ENCODE measurements at places on chromosomes 7 and 10.

- no peak overlapping the region for H3K4me3 ChIP-seq
- H3K4me1 ChIP-seq: peaks cover 35% of the 10 kb centered on the region
- no peak overlapping the region for H3K27ac ChIP-seq
- H3K27me3 ChIP-seq: no peaks in the 10 kb centered on the region
Measured at GRCh38 chr10:44971935-44972757, 6.5 kb downstream of the DEPP1 start.

GRCh38 chr7:140010194-140010895 lies 52.4 kb downstream of the PARP12 start:
- H3K4me3 ChIP-seq: no peak overlapping the region
- no peak overlapping the region for H3K27ac ChIP-seq
- no peaks in the 10 kb centered on the region for H3K36me3 ChIP-seq
- H3K4me1 ChIP-seq: no peaks in the 10 kb centered on the region
- no peaks in the 10 kb centered on the region for H3K27me3 ChIP-seq
- DNase-seq: no peak

DNA sequence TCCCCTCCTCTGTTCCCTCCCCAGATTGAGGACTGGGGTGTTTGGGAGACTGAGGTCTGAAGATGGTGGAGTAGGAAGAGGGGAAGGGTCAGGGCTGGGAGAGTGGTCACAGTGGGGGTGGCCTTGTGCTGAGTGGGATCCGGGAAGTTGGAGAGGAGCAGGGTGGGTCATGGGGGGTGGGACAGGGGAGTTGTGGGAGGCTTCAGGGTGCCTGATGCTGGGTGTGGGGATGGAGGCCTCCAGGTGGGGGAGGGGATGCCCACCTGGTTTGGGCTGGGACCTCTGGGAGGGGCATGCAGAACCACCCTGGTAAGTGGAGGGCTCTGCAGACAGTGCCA lies 2.6 kb downstream of the ZNF775 start:
- no peaks in the 10 kb centered on the region for H3K27me3 ChIP-seq
- DNase-seq: no peak
- no peak overlapping the region for H3K27ac ChIP-seq
- peaks cover 25% of the 10 kb centered on the region for H3K4me1 ChIP-seq
- no peak overlapping the region for H3K4me3 ChIP-seq

DNA sequence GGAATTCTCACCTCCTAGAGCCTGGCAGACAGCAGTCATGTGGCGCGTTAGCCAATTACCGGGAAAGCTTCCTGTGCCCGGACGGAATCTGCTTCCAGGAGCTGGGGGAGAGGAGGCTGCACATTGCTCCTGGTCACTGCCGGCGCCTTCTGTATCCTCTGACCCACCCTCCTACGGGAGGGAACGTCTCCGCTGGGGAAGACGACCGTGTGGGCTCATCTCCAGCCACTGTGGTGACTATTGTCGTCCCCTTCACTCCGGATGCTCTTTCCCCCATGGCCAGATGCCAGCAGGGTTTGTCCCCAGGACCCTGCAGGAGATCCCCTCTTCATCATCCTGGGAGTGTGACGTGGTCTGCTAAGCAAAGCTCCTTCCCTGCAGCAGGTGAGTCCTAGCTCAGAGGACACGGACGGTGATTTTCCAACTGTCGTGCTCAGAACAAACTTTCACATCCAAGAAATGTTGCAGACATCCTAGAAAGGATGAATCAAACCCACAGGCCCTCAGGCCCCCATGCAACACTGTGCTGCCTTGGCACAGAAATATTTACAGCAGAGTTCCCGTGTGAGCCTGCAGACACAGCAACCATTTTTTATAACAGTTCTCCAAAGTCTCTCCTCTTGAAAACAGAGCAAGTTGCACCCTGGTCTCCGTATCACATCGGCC lies 29.6 kb upstream of the FAM20C start:
- no peak for DNase-seq
- no peaks in the 10 kb centered on the region for H3K4me1 ChIP-seq
- no peaks in the 10 kb centered on the region for H3K36me3 ChIP-seq
- peaks cover 6% of the 10 kb centered on the region for H3K27me3 ChIP-seq
- no peak overlapping the region for H3K27ac ChIP-seq

DNA sequence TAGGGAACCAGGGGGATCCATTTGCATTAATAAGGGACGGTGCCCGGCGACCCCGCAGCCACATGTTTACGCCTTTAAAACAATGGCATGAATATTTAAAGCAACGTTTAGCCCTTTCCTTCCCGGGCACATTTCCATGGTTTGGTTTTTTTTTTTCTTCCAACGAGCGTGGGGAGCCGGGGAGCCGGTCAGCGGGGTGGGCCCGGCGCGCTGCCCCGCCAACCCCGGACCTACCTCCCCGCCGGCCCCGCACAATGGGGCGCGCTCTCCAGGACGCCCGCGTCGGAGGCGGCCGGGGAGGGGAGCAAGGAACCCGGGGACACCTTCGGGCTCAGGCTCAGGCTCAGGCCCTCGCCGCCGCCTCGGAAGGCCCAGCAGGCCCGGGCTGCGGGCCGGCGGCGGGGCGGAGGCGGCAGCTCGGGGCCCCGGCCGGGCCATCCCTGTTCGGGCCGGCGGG lies 1.0 kb downstream of the SEPHS1 start:
- peak overlapping the region; percentile 79 for H3K27ac ChIP-seq
- no peaks in the 10 kb centered on the region for H3K27me3 ChIP-seq
- H3K4me1 ChIP-seq: peaks cover 56% of the 10 kb centered on the region
- no peak for DNase-seq
- H3K36me3 ChIP-seq: peaks cover 16% of the 10 kb centered on the region

GRCh38 chr10:100730725-100731406 lies 14.5 kb upstream of the PAX2 start:
- DNase-seq: peak; percentile 56
- peaks cover 39% of the 10 kb centered on the region for H3K4me1 ChIP-seq
- peaks cover 5% of the 10 kb centered on the region for H3K36me3 ChIP-seq
- peak overlapping the region; percentile 12 for H3K27ac ChIP-seq
- peaks cover 94% of the 10 kb centered on the region for H3K27me3 ChIP-seq

DNA sequence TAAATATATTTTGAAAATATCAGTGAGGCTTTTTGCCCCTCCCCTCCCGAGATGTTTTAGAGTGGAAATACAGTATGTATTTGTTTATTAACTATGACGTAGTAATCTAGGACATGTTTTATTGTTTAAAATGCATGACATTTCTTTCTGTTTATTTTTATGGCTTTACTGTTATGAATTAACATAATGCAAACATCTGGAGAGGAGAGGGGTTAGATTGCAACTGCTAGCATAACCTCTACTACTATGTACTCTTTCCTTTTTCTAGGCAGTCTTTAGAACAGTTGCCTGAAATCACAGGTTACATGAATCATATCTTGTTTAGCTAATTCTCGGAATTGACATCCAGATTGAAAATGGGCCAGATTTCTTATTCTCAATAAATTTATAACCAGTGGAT lies 7.4 kb downstream of the BTAF1 start:
- H3K27me3 ChIP-seq: no peaks in the 10 kb centered on the region
- H3K27ac ChIP-seq: no peak overlapping the region
- no peak for DNase-seq
- H3K4me3 ChIP-seq: no peak overlapping the region
- H3K36me3 ChIP-seq: peaks cover 43% of the 10 kb centered on the region

GRCh38 chr10:16585103-16585502 lies 63.4 kb upstream of the C1QL3 start:
- H3K4me3 ChIP-seq: no peak overlapping the region
- H3K4me1 ChIP-seq: peaks cover 19% of the 10 kb centered on the region
- DNase-seq: no peak
- H3K36me3 ChIP-seq: no peaks in the 10 kb centered on the region
- H3K27ac ChIP-seq: no peak overlapping the region

DNA sequence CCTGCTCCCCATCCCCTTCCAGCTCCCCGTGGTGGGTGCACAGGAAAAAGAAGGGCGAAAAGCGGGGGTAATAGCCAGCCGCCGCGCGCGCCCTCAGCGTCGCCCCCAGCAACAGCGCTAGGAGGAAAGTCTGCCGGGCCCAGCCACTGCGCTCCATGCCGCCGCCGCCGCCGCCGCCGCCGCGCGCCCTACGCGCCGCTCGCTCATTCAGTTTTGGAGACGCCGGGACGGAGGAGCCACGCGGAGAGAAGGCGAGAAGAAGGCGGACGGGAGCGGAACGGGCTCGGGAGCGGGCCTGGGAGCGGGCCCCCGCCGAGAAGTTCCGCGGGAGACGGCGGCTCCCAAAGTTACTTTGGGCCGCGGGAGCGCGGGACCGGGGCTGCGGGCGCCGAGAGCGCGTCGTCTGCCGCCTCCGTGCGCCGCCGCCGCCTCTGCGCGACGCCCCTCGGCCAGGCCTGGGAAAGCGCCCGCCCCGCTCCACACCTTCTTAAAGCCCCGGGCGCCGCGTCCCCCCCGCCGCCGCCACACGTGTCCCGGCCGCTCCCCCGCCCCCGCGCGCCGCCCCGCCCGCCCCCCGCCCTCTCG lies at the start of gene RELN:
Gene RELN (minus strand): TSS at position 459 of the 585 bp plus-strand sequence. CDS start 302 bp downstream, at position 157.
- H3K4me3 ChIP-seq: peak within 1 kb of the TSS; percentile 59
- no peaks in the 10 kb centered on the region for H3K36me3 ChIP-seq
- DNase-seq: no peak

DNA sequence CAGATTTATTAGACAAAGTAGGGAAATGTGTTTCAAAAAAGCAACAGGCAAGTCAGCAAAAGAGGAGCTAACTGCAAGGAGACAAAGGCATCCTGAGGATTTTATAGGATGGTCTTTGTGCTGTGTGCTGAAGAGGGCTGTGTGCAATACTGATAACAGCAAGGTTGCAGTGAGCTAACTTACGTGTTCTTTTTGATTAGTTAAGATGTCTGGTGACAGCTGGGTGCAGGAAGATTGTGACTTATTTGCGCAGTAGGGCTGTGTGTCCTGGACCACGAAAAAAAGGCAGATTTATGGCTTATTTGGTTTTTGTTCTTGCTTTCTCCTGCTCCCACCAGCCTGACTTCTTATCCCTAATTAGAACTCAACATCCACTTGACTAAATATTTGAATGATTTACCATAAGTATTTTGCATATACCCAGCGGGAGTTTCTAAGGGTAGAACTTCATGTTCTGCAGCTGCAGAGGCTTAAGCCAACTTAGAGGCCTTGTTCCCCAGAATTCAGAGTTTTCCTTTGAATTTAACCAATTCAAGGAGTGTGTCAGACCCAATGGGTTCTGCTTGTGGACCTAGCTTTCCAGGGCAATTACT lies 119.0 kb downstream of the ANKRD26 start:
- H3K4me3 ChIP-seq: no peak overlapping the region
- H3K4me1 ChIP-seq: no peaks in the 10 kb centered on the region
- H3K36me3 ChIP-seq: no peaks in the 10 kb centered on the region
- no peak overlapping the region for H3K27ac ChIP-seq
- no peaks in the 10 kb centered on the region for H3K27me3 ChIP-seq
